ENCODE measurements at places on chromosomes 1 and 21.

GRCh38 chr21:38664315-38664714 lies 141.4 kb upstream of the ETS2 start:
- DNase-seq, result no peak

GRCh38 chr21:36773117-36773516 lies 74.2 kb downstream of the SIM2 start:
- no peak for DNase-seq

- DNase-seq, result no peak
Observed at GRCh38 chr1:169890761-169891538, 2.7 kb downstream of the SCYL3 start.

GRCh38 chr1:48214820-48215219 lies 7.7 kb upstream of the SLC5A9 start:
- no peak for DNase-seq

DNA sequence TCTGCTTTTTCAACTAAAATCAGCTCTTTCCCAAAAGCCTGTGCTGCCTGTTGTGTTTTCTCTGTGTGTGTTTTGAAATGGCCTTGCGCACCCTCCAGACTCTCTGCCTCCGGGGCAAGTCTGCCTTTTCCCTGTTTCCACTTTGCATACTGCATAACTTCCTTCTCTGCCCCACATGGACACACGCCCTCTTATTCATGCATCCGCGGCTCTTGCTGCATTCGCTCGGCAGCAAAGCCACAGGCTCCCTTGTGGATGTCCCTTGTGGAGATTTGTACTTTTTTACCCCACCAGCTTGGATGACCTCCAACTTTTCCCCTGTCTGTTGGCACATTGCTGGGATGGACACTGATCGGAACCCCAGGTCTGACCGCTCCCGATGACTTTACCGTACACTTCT lies 147.6 kb downstream of the ADSS2 start:
- no peak for DNase-seq

DNA sequence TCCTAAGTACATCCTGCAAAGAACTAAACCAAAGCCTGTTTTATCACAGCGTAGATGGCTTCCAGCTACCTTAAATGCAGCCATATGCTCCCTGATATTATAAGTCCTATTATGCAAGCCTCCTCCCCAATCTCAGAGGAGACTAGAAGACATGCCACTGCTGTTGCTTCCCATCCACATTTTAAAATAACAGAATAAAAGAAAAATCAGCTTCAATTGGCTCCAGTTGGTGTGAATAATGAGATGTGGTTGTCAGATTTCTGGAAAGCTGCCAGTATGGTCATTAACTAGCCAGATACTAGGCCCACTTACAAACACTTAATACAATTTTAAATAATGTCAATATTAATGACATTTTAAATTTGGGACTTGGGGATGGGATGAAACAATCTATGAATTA lies 25.7 kb downstream of the WARS2 start:
- no peak for DNase-seq

All from stimulated activated CD8-positive, alpha-beta memory T cell treated with anti-CD3 and anti-CD28 coated beads, Interleukin-4, amount 100 ng/mL, for 1 hour (primary cell).